ENCODE measurements at places on chromosomes 2 and 18.

GRCh38 chr2:234145511-234145910 is 95.0 kb downstream of the SPP2 start:
- no peak for ATAC-seq

- no peak for ATAC-seq
Measured at GRCh38 chr2:96408616-96409015, 73.0 kb downstream of the NCAPH start.

GRCh38 chr2:157329524-157329923 is 3.9 kb upstream of the ERMN start:
- no peak for ATAC-seq

DNA sequence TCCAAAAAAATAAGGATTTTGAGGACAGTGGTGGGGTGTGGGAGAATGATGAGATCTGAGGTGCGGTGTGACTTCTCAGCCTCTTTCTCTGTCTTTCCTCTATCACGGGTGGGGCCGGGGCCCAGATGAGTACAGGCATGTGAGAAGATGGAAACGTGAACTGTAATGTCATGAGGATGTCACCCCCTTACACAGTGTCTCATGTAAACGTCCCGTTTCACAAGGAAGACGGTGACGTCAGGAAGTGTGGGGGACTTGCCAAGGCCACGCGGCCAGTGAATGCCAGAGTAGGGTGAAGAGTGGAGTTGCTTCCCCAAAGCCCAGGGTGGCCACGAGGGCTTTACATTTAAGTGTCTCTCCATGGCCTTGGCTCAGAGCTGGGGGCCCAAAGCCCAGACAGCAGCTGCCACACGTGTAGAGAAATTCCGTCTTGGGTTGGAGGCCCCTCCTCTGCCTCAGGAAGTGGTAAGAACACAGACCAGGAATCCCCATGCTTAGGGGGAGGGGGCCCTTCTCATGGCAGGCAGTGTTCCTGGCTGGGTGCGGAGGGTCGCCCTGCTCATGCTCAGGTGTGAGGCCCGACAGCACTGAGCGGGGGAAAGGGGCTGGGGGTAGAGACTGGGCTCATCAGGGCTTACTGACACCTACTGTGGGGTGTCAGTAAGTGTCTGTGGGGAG is 80.9 kb upstream of the SMAD7 start:
- ATAC-seq, result peak; percentile 41

DNA sequence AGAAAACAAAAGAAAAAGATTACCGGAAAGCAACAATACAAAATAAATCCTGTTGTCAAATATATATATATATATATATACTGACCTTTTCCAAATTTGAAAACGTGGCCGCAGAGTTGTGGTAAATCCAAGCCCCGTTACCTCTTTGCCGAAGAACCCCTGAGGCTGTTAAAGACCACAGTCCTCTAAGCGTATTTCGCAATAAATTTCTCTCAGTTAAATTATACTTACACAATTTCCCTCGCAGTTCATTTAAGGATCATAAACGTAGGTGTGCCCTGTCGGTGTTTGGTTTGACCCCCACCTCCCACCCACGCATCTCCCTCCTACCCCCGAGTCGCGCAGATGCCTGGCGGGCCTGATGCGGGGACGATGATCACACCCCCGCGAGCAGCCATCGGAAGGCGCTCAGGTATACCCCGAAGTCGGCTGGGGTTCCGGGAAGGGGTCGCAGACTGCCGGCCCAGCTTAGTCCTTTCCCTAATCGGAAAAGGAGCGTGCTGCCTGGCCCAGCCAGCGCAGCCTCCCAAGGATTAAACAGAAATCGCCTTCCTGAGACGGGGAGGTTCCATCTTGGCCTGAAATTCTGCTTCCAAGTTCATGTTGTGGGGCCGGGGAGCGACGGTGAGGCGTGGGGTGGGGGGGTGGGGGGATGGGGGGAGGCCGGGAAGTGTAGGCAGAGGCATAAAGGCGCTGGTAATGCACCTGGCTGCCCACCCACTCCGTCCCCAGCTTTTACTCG is 2.9 kb upstream of the MEIS1 start:
- no peak for ATAC-seq

DNA sequence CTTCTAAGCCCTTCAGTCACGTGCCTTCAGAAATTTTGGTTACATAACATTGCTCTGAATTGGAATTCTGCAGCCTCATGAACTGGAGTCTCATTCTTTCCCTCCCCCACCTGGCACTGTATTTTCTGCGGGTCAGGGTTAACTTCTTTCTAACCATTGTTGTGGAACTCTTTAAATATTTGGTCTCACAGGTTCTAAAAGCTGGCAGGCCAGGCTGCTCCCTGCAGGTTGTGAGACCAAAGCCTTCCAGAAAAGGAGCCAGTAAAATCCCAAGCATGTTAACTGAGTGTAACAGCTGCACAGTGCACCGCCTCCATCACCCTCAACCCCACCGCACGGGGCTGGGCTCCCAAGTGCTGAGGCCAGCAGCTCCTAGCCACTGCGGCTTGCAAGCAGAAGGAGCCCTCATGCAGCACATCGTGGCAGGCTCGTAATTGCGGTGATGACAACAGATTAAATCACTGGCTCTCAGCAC is 174.1 kb upstream of the ALPP start:
- no peak for ATAC-seq

- ATAC-seq, result no peak
Measured at GRCh38 chr2:46824611-46825010, 91.0 kb downstream of the MCFD2 start.

DNA sequence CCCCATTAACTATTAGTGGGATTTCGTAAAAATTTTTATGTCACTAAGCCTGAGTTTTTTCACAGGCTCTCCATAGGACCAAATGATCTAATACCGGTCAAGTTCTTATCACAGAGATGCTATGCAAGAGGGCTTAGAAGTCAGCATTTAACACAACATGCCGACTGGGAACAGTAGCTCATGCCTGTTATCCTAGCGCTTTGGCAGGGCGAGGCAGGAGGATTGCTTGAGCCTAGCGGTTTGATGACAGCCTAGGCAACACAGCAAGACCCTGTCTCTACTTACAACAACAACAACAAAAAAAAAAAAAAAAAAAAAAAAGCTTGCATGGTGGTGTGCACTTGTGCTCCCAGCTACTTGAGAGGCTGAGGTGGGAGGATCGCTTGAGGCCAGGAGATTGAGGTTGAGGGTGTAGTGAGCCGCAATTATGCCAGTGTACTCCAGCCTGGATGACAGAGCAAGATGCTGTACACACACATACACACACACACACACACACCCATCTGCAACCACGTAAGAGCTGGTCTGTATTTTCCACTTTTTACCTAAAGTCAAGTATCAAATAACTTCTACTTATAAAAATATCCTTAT is 67.6 kb upstream of the FAM124B start:
- ATAC-seq, result no peak

DNA sequence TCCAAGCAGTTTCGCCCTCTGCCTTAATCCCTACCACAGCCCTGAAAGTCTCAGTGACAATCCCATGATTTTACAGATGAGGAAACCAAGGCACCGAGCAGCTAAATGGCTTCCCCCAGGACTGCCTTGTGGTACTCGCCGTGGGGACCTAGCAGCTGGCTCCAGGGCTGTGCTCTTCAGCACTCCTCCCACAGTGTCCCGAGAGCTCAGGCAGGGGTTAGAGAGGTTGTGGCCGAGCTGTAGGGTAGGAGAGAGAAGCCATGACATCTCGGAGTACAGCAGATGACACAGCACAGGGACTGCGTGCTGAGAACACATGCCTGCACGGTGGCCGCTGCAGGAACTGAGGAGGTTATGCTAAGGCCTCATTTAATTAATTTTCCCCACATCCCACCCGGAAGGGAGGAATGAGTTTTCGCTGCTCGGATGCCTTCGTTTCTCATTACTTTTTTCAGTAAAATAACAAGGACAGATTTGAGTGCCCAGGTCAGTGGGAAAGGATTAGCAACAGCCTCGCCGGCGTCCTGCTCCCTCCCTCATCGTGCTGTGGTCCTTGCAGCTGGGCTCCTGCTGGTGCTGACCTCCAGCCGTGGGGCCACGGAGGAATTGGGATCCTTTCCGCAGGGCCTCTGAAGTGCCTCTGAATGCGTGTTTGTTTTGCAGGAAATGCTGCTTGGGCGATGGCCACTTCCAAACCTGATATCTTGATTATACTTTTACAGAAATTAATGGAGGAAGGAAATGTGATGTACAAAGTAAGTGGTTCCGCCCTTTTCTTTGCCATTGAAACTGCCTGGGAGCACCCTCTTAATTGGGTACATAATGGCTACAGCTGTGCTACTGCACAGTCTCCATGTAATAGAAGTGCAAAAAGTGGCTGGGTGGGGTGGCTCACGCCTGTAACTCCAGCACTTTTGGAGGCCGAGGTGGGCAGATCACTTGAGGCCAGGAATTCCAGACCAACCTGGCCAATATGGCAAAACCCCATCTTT is 61.2 kb downstream of the WDSUB1 start:
- ATAC-seq, result no peak

DNA sequence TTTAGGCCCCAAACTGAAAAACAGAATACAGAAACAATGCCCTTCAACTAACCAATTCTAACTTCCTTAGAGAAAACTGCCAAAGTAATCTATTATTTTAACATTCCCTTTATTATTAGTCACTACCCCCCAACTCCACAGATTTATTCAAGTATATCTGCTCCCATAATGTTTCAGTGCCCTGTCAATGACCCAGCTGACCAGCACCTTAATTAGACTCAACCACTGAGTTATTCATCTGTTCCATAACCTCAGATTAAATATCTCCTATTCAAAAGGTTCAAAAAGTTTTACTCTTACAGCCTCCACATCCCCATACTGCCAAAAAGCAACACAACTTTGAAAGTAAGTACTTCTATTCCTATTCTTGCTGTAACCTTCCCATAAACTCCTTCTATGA is 202.4 kb downstream of the EXOC6B start:
- ATAC-seq, result no peak

DNA sequence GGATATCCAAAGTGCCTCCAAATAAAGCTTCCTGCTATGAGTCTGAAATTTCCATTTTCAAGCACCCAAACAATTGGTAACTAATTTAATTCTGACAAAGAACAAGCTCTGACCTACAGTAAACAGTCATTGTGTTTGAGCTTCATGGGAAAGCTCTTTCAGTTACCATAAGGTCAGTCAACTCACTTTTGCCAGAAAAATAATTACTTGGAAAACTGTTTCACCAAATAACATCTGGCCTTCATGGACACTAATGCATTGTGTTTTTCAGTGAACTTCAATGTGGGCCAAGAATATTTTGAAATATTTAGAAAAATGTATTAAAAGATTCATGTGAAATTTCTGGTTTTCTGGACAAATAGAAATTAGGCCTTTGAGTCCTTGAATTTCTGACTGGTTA is 369.9 kb downstream of the GALR1 start:
- no peak for ATAC-seq

- no peak for ATAC-seq
Measured at GRCh38 chr2:33406622-33407021, 69.8 kb upstream of the RASGRP3 start.

- no peak for ATAC-seq
Measured at GRCh38 chr2:186036862-186037449, 298.4 kb downstream of the FSIP2 start.

DNA sequence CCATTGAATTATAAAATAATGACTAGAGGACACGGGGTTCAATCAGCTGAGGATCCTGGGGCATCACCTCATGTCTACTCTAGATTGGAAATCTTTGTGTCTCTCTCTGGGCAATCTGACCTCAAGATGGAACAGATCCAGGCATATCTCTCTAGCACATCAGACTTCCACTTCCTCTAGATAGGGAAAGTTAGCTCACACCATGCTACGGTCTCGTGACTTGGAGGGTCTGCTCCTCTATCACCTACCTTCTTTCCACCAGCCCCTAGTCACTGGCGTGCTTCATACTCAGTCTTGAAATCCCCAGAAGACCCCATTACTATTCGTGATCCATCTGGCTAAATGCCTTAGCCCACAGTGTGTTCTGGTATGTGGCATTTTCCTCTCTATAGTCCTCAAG is 148.8 kb downstream of the ANKRD44 start:
- no peak for ATAC-seq

DNA sequence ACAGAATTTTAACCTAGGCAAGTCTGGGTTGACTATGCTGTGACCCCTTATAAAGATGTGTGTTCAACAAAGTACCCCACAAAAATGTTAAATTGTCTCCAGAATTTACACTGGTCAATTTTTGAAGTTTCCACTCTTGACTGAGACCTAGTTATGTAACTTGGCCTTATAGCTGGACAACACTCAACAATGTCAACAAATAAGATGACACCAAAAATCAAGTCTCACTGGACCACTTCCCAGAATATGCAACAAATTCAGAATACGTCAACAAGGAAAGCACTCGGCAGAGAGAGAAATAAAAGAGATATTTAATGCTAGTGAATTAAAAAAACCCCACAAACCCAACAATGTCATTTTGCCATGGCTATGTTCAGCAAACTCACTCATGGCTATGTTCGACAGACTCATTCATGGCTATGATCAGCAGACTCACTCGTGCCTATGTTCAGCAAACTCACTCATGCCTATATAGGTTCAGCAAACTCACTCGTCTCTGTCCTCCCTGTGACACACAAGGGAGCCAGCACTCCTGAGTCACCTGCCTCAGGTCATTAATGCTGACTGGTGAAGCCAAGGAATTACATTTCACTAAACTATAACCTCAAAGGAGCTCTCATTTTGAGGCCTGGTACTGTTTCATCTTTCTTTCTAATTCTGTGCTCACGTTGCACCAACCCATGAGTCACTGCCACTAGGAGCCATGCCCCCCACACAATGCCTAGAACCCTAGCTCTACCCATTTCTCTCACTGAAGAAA is 72.7 kb downstream of the PTPN2 start:
- peak; percentile 58 for ATAC-seq

DNA sequence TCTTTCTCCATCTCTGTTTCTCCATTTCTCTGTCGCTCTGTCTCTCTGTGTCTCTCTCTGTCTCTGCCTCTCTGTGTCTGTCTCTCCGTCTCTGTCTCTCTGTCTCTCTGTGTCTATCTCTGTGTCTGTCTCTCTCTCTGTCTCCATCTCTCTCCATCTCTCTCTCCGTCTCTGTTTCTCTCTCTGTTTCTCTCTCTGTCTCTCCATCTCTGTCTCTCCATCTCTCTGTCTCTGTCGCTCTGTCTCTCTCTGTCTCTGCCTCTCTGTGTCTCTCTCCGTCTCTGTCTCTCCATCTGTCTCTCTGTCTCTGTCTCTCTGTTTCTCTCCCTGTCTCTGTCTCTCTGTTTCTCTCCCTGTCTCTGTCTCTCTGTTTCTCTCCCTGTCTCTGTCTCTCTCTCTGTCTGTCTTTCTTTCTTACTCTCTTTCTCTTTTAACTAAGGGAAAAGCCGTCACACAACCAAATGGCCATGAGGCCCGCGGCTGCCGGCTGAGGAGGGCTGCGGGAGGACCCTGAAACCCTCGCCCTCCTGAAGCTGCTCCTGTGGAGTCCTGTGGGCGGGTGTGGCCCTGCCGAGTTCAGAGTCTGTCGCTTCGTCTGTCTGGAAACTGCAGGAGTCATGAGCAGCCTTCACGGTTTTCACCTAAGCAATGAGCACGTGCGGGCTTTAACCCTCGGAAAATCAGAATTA is 29.3 kb downstream of the NFATC1 start:
- ATAC-seq, result no peak

DNA sequence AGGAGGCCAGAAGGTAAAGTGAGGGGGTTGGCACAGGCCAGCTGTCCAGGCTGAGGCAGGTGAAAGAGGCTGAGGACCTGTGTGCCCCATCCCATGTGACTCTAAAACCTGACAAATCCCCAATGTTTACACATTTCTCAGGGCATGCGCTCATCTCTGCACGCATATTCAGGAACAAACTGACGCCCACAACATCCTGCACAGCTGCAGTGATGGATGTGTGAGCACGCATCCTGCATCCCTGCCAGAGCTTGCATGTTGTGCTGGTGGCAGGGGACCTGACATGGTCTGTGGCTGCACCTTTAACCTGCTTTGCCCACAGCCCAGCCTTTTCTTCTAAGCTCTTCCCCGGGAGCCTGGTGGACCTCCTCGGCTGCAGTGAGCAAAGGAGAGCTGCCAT is 83.1 kb downstream of the FBXO15 start:
- ATAC-seq, result peak; percentile 48

Data from activated CD4-positive, CD25-positive, alpha-beta regulatory T cell treated with anti-CD3 and anti-CD28 coated beads, Interleukin-2, amount 50 U/mL, for 24 hours (primary cell).